ENCODE measurements at places on chromosomes 5 and 9. TPM values are rescaled to one million over a fixed set of nuclear protein-coding genes. Genes with fewer than 3 reads are reported as not detected.

The CDC20B gene
- total RNA-seq = 0.31 TPM

The PPP3R2 gene
- not detected for total RNA-seq

The ZNF474 gene
- not detected for total RNA-seq

DNA sequence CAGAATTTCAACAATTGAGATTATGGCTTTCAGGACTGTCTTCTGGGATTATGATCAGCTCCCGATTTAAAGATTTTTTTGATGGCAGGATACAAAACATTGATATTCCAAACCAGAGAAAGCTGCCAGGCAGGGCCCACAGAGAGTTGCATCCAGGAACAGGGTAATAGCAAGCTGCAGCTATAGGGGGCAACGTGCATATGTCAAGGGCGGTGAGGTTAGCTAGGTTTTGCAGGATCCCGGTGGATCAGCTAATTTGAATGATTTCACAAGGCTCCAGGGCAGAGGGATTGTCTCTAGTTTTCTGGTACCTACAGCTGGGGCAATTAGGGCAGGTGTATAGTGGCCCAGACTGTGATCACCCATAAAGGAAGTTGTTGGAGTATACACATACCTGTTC is 339.4 kb downstream of the CHSY3 start:
- DNase-seq = no peak

All from natural killer cell treated with Interleukin-12 subunit alpha and Interleukin-12 subunit beta and Interleukin-15 and Interleukin-18, amount 100 ng/mL, for 72 hours (primary cell).